GF-D8 (cell line): ENCODE measurements at places on chromosomes 12 and 14.
A peak's percentile ranks its signal among the peaks of the same experiment; 100 is the strongest.

DNA sequence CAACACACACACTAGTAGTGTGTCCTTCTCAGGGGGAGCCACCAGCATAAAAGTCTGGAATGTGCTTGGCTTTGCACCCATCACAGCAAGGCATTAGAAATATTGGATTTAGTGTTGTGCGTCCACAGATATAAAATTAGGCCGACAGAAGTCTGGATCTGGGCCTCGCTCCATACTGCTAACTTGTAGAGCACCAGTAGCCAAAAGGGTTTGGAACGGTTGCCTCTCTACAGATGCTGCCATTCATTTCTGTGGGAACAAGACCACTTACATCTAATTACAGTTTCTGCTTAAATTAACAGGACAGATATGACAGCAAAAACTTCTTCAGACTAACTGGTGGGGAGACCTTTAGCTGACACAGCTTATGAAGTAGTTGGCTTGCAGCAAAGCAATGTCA, 94.2 kb downstream of the EXOC5 start:
- no peak for DNase-seq

- no peak for DNase-seq
Observed at GRCh38 chr14:92993302-92993701, 70.4 kb downstream of the CHGA start.

DNA sequence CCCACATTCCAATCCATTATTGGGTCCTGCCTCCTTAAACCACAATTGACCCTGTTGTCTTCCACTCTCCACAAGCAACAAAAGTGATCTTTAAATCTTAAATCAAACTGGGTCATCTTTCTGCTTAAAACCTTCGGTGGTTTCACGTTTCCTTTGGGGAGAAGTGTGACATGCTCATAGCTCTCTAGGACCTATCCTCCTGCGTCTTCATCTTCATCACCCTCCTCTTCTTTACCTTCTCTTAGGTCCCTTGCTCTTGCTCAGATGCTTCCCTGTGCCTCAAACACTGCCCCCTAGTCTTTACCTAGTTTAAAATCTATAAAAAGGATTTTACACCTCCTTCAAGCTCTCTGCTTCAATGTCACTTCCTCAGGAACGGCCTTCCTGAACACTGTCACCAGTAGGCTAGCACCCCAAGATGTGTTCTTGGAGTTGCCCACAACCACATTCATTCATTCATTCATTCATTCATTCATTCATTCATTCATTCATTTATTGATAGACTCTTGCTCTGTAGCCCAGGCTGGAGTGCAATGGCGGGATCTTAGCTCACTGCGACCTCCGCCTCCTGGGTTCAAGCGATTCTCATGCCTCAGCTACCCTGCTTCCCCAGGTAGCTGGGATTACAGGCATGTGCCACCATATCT, 46.8 kb downstream of the GALNT4 start:
- no peak for DNase-seq

DNA sequence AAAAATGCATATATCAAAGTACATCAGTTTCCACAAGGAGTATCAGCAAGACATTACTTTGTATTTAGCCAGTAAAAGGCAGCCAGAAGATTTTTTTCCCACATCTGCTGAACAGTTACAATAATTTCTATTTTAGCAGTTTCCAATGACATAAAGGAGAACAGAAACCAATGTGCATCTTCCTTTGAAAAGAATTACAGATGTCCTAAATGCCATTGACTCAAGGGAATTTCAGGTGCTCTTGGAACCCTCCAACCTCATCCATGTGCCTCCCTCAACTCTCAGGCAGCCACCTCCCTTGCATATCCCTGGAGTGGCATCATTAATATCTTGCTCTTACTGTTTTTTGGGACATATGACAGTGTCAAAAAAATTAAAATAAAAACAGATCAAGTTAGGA, 62.2 kb upstream of the ST8SIA1 start:
- DNase-seq, result no peak

- DNase-seq, result no peak
Observed at GRCh38 chr12:128813883-128814282, 9.9 kb downstream of the SLC15A4 start.

GRCh38 chr14:61080591-61081010, 99.6 kb downstream of the SLC38A6 start:
- no peak for DNase-seq

DNA sequence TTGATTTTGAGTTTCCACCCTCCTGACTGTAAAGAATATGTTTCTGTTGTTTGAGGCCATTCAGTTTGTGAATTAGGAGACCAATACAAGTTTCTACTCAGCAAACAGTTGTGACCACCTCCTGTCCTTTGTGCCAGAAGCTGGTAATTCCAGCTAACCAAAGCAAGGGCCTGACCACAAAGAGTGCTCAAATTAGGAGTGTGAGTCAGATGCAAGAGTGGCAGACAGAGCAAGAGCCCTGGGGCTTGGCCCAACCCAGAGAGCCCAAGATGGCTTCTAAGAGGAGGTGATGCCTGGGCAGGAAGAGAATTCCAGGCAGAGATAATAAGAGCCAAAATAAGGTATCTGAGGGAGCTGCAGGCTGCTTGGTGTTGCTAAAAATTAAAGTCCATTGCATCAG, 77.7 kb upstream of the C14orf132 start:
- no peak for DNase-seq

DNA sequence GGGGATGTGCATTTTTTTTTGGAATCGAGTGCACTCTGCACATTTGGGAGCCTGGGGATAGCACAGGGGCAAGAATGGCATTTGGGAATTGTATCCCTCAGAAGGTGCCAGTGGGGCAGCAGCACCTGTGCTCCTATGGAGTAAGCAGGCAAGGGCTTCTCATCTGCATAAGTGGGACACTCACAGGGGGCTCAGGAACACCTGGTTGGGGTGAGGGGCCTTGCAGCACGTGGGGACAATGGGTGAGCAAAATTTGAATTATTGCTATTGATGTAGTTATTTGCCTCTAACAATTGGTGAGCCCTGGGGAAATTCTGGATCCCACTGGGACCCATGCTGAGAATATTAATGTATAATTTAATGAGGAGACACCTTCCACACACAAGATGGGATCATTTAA, 274.2 kb downstream of the TTC6 start:
- DNase-seq, result no peak

DNA sequence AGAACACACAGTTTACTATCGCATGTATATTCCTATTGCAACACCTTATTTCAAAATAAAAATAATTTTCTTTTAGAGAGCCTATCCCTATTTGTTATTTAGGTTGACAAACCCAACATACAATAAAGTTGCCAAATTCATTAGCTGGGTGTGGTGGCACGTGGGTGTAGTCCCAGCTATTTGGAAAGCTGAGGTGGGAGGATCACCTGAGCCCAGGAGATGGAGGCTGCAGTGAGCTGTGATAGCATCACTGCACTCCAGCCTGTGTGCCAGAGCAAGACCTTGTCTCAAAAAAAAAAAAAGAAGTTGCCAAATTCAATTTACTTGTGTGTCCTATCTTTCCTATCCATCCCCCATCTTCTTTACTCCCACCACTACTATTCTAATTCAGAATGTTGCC, 23.9 kb downstream of the DENND5B start:
- no peak for DNase-seq

- no peak for DNase-seq
Observed at GRCh38 chr12:114767906-114768722, 84.1 kb upstream of the TBX3 start.

GRCh38 chr14:68733086-68733914, 59.6 kb downstream of the ZFP36L1 start:
- peak; percentile 46 for DNase-seq

- no peak for DNase-seq
Observed at GRCh38 chr12:29563636-29564035, 66.2 kb upstream of the OVCH1 start.

DNA sequence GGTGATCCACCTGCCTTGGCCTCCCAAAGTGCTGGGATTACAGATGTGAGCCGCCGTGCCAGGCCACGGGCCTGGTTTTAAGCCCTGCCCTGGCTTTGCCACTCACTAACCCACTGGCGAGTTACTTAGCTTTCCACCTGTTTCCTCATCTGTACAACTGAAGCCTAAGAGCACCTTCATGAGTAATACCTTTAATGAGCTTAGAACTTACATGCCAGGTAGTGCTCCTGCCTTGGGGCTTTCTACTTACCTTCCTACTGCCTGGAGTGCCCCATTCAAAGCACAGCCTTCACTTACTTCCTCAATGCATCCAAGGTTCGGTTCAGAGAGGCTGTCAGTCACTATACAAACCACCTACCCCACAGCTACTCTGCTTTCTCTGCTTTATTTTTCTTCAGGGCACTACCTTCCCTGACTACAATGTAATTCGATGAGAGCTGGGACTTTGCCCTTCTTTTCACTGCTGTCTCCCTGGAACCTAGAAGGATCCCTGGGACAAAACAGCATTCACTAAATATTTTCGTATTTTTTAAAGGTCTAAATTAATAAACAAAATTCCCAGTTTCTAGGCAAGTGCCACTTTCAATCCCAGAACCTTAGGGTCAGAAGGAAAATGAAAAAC, 13.8 kb downstream of the ZCCHC8 start:
- no peak for DNase-seq

- no peak for DNase-seq
Observed at GRCh38 chr12:93706387-93706786, 29.2 kb downstream of the CRADD start.
